SHP77 treated with DMSO at 0.1 percent for 48 hours (cell line): ENCODE measurements at places on chromosomes 2 and 18.

DNA sequence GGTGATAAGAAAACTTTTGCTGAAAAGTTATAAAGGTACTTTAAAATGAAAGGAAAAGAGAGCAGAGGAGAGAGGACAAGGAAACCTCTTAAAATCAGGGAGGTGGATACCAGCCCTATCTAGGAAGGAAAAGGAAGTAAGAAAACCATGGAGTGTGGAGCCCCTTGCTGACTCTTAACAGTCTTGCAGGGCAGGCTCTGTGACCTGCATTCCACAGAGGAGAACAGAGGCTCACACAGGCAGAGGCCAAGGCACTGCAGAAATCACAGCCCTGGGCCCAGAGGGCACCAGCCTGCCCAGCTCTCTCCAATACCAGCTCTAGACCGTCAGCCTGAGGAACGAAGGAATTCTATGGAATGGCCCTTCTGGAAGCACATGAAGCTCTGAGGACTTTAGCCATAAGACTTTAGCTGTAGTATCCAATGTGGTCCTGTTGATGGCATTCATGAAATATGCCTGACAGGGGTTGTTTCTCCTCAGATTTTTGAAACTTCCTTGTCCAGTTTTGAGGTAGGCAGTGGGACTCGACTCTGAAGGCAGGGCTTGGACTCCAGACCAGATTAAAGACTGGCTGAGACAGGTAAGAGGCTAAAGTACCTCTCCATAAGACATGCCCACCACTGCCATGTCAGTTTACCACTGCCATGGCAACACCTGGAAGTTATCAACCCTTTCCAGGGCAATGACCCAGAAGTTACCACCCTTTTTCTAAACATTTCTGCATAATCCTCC is 216.3 kb downstream of the ANAPC1 start:
- no peak for DNase-seq

DNA sequence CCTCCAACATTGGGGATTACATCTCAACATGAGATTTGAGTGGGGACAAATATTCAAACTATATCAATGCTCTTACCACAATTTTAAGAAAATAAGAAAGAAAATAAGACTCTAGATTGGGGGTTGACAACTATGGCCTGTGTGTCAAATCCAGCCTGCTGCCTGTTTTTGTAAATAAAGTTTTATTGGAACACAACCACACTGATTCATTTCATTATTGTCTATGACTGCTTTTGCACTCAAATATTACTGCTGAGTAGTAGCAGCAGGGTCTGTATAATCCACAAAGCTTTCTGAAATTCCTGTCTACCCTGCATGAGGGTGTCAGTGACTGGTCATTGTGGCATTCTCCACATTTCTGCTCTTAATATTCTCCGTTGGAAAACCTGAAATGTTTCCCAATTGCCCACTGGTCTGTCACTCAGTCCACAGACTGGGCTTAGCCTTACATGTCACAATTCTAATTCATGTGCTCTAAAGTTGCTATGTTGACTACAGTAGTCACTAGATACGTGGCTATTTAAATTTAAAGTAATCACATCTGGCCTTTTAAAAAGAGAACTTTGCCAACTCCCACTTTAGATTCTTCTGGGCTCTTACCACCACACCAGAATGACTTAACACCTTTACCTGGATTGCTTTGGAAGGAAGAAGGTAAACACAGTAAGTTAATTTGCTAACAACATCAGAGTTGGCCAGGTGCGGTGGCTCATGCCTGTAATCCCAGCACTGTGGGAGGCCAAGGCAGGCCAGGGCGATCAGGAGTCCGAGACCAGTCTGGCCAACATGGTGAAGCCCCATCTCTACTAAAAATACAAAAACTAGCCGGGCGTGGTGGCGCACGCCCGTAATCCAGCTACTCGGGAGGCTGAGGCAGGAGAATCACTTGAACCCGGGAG is 86.9 kb downstream of the CLHC1 start:
- no peak for DNase-seq

DNA sequence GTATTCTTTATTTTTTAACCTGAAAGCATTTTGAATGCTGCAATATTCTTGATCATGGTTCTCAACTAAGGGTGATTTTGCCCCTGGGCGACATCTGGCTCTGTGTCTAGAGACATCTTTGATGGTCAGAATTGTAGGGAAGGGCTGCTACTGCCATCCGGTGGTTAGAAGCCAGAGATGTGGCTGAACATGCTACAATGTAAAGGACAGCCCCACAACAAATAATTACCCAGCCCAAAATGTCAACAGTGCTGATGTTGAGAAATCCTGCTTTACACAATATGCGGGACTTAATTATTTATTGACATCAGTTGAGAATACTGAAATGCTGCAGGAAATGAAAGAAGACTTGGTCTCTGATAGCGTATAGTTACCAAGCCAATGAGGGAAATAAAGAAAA is 37.5 kb upstream of the SERPINB2 start:
- peak; percentile 4 for DNase-seq

- no peak for DNase-seq
Measured at GRCh38 chr2:216163518-216163917, 54.4 kb downstream of the XRCC5 start.

DNA sequence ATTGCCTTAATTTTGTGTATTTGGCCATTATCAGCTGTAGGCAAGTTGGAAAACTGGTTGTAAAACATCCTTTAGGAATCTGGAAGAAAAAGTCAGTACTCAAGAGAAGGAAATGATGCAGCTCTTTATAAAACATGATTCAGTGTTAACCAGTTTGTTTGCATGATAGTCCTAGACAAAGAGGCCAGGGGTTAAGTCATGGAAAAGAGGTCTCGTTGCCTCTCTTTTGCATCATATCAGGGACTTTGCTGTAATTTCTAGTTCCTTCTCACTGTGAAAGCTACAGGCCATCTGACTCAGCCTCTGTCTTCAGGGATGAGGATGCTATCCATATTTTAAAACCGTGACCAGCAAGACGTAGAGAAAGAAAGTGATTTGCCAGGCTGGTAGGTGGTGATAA is 38.0 kb downstream of the NPAS2 start:
- no peak for DNase-seq

DNA sequence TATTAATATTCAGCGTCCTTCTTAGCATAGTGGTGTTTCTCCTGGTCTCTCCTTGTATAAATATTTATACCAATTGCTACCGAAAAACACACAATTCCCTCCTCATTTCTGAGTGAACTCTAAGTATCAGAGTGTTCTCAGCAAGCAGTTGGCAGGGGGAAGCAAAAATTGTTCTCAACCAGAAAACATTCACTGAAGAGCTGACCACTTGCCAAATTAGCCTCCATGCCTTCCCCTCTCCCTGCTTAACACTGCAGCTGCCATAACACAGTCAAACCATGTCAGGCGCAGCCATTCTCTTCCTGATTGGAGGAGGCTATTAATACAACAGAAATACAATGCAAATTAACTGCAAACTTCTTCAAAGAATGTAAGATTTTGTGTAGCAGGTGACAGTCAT is 105.0 kb downstream of the COL6A3 start:
- DNase-seq = no peak

DNA sequence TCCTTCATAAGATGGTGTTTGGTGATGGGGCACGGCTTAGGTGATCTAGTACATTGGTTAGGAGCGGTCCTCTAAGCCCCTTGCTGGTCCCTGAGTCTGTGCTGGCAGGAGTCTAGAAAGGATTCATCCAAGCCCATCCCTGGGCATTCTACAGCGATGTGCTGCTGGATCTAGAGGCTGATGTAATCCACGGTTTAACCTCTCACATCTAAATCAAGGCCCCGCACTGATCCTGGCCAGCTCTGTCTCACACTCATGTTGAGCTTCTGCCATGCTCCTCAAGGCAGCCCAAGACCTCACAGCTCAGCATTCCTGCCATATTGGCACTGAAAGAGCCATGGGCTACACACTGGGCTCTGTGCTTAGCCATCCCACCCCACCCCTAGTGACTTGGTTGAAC is 664.8 kb downstream of the STK39 start:
- DNase-seq = no peak

GRCh38 chr2:177078416-177078815 is 134.2 kb upstream of the HNRNPA3 start:
- DNase-seq = no peak

DNA sequence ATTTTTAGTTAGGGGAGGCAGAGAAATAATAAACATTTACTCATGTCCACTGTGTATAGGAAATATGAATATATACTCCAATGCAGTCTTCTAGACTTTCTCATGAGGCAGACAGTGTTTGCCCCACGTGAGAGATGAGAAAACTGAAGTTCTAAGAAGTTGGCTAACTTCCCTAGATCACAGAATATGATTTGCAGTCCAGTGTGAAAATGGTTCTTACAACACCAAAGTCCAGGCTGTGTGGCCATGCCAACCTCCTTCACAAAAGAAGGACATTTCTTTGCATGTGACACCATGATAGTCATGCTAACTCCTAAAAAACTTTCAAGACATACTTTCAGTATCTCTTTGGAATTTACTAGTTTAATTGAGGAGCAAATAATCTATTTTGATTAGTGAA is 143.7 kb downstream of the IRS1 start:
- no peak for DNase-seq

DNA sequence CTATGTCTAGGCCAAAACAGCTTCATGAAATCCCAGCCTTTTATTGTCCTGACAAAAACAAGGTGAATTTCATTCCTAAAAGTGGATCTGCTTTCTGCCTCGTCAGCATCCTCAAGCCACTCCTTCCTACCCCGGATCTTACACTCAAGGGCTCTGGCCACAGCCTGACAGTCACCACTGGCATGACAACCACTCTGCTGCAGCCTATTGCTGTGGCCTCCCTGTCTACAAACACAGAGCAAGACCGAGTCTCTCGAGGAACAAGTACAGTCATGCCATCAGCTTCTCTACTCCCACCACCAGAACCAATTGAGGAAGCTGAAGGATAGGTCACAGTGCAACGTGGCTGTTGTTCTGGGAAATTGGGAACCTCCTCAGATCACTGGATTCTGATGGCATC is 106.1 kb downstream of the ICA1L start:
- no peak for DNase-seq

GRCh38 chr2:217972490-217972889 is 30.3 kb downstream of the TNS1 start:
- DNase-seq = no peak

DNA sequence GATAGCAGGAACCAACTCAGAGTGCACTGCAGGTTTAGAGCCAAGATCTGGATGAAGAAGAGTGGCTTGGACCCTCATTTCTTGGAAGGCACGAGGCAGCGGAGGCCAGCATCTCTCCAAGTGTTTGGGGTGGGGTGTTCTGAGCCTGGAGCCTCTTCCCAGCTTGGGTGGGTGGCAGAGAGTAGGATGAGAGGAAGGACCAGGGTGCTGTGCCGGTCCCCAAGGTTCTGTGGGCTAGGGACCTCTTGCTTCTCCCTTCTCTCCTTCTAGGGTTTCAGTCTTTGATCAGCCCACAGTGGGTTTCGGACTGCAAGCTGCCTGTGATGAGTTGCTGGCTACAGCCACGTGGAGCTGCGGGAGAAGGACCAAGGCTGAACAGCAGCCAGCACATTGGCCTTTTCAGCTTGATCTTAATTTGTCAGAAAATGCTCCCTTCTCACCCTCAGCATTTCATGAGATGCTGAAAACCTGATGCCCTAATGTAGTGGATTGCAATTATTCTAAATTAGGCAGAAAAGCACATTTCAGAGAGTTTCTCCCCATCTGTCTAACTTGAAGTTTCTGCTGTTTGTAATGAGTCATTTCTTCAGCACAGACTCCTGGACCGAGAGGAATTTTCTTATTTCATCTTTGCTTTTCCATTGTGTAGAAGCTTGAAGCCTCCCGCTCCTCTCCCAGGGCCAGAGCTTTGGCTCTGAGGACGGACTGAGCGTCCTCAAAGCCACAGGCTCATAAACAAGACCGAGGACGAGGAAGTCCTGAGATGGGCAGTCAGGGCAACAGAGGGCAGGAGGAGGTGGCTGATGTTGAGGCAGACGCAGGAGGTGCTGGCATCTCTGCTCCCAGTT is 99.1 kb upstream of the HDAC4 start:
- no peak for DNase-seq

- DNase-seq = no peak
Measured at GRCh38 chr2:45681675-45682074, 30.2 kb downstream of the PRKCE start.

GRCh38 chr18:53947092-53947640 is 277.3 kb downstream of the MBD2 start:
- DNase-seq = no peak

DNA sequence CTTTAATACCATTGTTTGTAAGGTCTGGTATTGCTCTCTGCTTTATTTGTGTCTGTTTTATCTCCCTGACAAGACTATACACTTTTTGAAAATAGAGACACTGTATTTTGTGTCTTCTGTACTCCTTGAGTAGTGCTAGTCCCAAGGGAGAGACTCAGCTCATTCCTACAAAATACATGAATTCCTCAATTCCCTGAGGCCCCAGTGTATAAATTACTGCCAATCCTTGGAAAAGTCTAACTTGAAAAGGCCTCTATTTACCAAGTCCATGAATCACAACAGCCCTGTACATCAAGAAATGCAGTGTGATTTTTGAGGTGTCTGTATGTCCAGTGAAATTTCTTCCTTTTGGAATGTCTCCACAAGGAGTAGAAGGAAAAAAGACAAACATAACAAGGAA is 34.9 kb upstream of the NEDD4L start:
- no peak for DNase-seq

DNA sequence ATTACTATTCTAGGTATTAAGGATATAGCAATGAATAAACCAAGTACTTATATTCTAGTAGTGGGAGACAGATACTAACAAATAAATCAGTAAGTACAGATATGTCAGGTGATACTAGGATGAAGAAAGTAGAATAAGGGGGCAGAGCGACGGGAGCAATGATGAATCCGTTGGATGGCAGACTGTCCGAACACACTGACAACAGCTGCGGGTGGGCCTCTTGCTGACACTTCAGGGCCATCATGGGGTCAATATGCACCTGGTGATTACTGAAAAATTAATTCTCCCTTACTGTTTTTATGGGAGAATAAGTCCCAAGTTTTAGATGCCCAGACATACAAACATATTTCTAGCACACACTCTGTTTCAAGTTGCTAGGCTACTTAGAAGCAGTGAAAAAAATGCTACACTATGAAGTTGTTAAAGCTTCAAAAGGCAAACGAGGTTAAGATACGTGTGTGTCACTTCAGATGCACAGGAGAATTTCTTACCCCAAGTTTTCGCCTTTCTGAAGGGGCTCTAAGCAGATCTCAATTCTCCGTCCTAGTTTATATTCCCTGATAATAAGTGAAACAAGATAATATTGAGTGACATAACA is 78.7 kb downstream of the USP40 start:
- no peak for DNase-seq

DNA sequence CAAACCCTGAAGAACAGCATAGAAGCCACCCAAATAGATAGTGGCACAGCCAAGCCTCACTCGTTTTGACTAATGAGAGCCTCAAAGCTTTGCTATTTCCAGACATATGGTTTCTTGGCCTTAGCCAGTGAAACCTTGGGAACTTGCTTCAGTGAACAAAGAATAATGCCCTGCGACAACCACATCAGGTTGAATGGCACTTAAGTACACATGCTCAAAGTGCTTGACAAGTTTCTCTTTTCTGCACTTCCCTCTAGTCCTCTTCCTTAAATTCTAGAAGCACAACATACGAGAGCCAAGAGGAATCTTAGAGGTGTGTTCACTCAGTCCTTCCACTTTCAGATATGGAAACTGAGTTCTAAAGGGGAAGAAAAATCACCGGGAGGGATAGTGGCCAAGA is 258.3 kb downstream of the HAUS1 start:
- no peak for DNase-seq

GRCh38 chr18:13440277-13441248 is 222.0 kb downstream of the LDLRAD4 start:
- DNase-seq = no peak

GRCh38 chr2:240346753-240347372 is 88.6 kb upstream of the GPC1 start:
- no peak for DNase-seq

GRCh38 chr2:213696442-213696841 is 412.2 kb downstream of the SPAG16 start:
- no peak for DNase-seq
